ENCODE measurements at places on chromosomes 7 and 10. TPM values are rescaled to one million over a fixed set of nuclear protein-coding genes. Genes with fewer than 3 reads are reported as not detected.

The SLC13A4 gene
- total RNA-seq, result 0.50 TPM

The CTAGE15 gene
- 0.17 TPM for total RNA-seq

The TMEM178B gene
- total RNA-seq, result under 0.01 TPM

The SLC16A12 gene
- total RNA-seq, result under 0.01 TPM

The GLI3 gene
- 6.4 TPM for total RNA-seq

The PRDX3 gene
- total RNA-seq, result 144 TPM

The HMX3 gene
- not detected for total RNA-seq

The ST8SIA6 gene
- 0.26 TPM for total RNA-seq

The RASA4 gene
- total RNA-seq, result 6.2 TPM

The CDK1 gene
- total RNA-seq, result 13.9 TPM

The RNF32 gene
- 2.8 TPM for total RNA-seq

The SPDYE2B gene
- not detected for total RNA-seq

The MMP21 gene
- 0.26 TPM for total RNA-seq

The PTPRN2 gene
- 0.77 TPM for total RNA-seq

The AKR1C8 gene
- total RNA-seq, result not detected

The SEMA4G gene
- total RNA-seq, result 1.8 TPM

The ANXA8 gene
- total RNA-seq, result not detected

The CASP2 gene
- 8.5 TPM for total RNA-seq

The SLC18A3 gene
- total RNA-seq, result not detected

The ZNF365 gene
- 5.8 TPM for total RNA-seq

The TUBB8 gene
- not detected for total RNA-seq

The FAM13C gene
- total RNA-seq, result 3.9 TPM

The SMARCD3 gene
- 23.8 TPM for total RNA-seq

The MARCHF5 gene
- total RNA-seq, result 17.3 TPM

The SPDYE16 gene
- 0.17 TPM for total RNA-seq
